Left renal pelvis (tissue), 4 donors: ENCODE measurements at places on chromosomes 1 and 21.

DNA sequence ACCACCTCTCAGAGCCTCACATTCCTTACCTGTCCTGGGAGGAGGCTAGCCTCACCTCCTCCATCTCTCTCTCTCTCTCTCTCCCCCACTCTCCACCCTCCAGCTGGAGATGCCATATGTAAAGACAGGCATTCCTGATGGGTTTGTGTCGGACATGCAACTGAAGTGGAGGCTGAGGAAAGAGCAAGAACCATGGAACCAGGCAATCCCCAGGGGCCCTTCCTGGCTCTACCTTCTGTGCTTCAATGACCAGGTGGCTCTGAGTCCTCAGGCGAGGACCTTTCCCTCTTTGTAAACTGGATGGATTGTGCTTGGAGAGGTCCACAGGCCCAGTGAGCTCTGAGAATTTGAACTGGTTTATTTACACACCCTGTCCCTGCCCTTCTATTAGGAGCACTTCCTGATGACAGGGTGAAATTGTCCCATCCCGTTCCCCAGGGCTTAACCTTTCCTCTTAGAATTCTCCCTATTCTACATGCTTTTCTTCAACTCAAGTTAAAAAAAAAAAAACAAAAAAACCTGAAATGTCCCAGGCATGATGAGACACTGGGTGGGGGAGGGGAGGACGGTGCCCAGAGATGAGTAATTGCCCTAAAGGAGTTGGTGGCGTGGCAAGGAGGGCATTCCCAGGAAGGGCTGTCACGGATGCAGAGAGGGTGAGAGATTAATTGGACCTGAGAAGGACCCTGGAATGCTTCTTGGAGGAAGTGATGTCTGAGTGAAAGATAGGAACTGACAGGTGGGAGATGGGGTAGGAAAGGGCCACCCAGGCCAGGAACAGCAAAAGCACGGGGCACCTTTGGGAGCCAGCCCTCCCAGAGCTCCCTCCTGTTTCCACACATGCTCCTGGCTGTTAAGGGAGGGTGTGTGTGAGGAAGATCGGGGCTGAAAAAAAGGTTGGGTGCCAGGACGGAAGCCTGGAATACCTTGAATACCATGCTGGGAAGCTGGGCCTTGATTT lies 50.2 kb upstream of the WASF2 start:
- no peak for DNase-seq

DNA sequence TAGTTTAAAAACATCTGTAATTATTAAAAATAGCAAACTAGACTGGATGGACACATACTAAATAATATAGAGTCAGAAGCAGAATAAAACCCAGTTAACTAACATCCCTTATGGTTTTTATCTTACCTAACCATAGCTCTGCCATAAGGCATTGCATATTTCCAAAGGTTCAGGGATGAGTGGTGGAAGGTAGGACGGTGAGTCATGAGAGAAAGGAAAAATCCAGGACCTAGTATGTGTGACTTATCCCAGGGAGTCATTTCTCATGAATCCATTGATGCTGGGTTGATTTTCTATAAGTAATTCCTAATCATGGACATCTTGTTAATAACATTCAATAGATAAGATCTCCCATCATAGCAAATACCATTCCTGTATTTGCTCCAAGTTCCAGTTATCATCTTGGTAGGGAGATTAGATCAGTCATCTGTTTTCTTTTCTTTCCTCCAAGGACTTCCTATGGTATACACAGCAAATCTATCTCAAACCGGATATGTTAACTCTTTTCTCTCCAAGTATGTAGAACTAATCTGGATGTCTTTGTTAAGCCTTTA lies 490.7 kb upstream of the B3GALT2 start:
- no peak for DNase-seq

- no peak for DNase-seq
Measured at GRCh38 chr1:94540440-94541245, 916 bp downstream of the F3 start.

- no peak for DNase-seq
Measured at GRCh38 chr1:14836426-14837140, 238.1 kb downstream of the KAZN start.
